Activated CD4-positive, alpha-beta T cell treated with anti-CD3 and anti-CD28 coated beads, Interleukin-2, amount 50 U/mL, for 1 hour (primary cell): ENCODE measurements at places on chromosomes 16 and 17.

DNA sequence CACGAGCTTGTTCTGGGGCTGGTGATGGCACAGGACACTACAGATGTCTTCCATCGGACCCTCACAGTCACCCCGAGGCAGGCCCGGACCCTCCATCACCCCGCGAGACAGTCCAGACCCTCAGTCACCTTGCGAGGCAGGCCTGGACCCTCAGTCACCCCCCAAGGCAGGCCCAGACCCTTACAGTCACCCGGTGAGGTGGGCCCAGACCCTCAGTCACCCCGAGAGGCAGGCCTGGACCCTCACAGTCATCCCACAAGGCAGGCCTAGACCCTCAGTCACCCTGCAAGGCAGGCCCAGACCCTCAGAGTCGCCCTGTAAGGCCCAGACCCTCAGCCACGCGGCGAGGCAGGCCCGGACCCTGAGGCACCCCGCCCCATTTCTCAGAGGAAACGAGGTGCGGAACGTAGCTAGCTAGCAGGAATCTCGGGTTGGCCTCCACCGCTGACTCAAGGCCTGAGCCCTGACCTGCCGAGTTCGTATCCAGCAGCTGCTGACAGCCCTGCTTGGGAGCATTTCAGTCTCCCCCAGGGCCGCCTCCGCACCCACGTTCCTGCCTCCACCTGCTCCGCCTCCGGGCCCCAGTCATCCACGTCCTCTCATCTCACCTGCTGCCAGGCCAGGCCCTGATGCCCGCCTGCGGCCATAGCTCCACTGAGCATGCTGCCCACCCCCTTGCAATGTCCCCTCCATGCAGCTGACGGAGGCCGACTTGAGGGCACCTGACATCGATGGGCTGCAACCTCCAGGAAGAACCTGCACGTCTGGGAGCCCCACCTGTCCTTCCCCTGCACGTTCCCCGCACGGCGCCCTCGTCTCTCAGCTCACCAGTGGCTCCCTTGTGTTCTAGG lies 28.7 kb downstream of the RPH3AL start:
- no peak for DNase-seq

DNA sequence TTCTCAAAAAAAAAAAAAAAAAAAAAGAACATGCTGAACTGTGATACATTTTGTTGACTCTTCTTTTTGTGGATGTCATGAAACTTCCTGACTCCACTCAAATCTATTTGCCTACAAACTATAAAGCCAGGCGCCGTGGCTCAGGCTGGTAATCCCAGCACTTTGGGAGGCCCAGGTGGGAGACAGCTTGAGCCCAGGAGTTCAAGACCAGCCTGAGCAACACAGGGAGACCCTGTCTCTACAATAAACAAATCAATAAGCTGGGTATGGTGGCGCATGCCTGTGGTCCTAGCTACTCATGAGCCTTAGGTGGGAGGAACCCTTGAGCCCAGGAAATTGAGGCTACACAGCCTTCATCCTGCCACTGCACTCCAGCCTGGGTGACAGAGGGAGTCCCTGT lies 1.5 kb upstream of the NT5C start:
- no peak for DNase-seq

- DNase-seq = no peak
Observed at GRCh38 chr16:75044800-75045361, 46.1 kb downstream of the ZNRF1 start.

DNA sequence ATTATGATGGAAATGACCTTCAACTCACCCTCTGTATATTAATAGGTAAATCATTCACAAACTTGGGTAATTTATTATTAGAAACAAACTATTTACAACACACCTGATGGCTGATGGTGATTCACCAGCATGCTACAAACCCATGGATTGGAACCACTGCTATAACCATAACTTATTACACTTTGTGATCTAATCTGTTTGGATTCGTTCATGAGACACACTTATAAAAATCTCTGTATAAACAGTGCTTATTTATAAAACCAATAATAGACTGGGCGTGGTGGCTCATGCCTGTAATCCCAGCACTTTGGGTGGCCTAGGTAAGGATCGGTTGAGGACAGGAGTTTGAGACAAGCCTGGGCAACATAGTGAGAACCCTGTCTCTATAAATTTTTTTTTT lies 16.0 kb downstream of the SMIM36 start:
- DNase-seq = no peak

DNA sequence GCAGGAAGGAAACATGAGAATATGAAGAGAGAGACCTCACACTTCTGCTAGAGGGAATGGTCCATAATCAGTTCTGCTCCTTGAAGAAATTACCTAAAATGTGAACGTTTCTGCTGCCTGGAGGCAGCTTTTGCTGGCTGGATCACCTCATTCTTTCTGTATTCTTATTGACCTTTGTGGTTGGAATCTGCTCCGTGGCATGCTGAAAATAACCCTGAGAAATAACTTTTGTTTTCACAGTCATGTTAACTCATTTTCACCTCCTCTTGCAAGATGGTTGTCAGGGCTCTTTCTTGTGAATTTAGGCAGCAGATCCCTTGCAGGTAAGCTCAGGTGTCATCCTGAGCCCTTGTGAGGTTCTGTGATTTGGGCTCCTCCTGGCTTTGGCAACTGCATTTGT lies 70.2 kb downstream of the IRF8 start:
- no peak for DNase-seq

GRCh38 chr17:69565447-69565846 lies 150.9 kb downstream of the MAP2K6 start:
- DNase-seq = no peak

GRCh38 chr16:20285993-20286499 lies 41.3 kb downstream of the GP2 start:
- DNase-seq = no peak

- DNase-seq = no peak
Observed at GRCh38 chr16:8847145-8847544, 21.7 kb downstream of the CARHSP1 start.

- DNase-seq = no peak
Observed at GRCh38 chr16:70429888-70430666, 8.8 kb downstream of the ST3GAL2 start.

DNA sequence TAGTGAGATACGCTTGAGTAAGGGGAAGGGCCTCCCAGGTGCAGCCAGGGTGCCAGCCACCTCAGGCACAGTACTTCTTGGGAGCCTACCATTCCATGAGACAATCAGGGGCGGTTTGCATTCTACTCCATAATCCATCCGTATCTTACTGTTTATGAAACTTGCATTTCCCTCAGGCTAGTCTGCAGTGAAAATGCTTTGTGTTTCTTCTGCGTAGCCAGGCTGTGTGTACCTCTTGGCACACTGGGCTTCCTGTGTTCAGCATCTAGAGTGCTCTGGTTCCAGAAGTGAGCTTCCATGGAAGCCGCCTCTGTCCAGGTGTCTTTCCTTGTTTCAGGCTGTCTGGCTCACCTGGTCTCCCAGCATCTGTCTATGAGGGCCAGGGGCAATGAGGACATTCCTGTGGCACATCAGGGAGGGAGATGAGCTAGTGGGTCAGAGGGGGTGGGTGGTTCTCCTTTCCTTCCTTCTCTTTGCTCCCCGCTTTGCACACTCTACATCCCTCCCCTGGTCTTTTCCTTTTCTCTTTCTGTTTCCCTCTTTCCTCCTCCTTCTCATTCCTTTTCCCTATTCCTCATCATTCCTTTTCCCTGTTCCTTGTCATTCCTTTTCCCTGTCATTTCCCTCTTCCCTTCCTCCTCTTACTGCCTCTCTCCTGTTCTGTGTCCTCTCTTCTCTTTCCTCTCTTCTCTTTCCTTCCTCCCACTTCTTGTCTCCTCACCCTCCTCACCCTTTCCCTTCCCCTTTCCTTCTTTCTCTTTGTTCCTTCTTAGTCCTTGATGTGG lies 386.5 kb downstream of the CPPED1 start:
- DNase-seq = no peak

GRCh38 chr17:57705921-57706695 lies 39.0 kb downstream of the CCDC182 start:
- no peak for DNase-seq

- no peak for DNase-seq
Observed at GRCh38 chr17:19726631-19727376, 10.4 kb upstream of the SLC47A2 start.
